OCI-M1 (cell line): ENCODE measurements at places on chromosomes 3 and 15.
A peak's percentile ranks its signal among the peaks of the same experiment; 100 is the strongest.

DNA sequence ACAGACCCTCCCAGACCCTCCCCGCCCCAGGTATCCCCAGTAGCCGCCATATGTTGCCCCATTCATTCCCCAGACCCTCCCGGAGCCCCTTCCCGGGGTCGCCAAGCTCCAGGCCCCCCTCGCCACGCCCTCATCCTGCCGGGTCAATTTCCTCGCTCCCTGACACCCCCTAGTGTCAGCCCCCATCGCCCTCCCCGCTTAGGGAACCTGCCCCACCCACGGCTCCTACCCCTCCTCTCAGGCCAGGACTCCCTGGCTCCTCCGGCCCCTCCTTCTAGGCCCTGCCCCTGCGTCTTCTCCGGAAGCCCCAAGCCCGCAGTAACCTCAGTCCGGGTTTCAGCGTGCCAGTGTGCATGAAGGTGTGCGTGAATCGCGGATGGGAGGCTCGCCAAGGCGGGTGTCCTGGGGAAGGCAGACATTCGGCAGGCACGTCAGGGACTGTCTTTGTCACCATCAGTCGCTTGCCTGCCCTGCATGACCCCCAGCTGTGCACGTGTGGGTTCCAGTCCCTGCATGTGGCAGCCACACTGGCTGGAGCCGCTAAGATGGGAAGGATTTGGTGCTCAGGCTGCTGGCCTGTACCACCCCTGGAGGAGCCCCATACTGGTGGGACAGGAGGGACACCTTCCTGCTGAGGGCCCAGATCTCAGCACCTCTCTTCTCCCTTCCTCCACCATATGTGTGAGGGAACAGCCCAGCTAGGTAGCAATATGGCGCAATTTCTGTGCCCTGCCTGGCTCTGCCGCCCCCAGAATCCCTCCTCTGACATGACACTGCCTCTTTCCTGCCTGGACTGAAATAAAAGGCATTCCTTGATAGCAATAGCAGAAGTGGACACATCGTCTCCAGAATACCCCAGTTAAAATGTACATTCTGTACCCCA, 693 bp downstream of the DISP2 start:
- no peak for DNase-seq

- no peak for DNase-seq
Measured at GRCh38 chr15:34132881-34133280, 31.0 kb downstream of the PGBD4 start.

DNA sequence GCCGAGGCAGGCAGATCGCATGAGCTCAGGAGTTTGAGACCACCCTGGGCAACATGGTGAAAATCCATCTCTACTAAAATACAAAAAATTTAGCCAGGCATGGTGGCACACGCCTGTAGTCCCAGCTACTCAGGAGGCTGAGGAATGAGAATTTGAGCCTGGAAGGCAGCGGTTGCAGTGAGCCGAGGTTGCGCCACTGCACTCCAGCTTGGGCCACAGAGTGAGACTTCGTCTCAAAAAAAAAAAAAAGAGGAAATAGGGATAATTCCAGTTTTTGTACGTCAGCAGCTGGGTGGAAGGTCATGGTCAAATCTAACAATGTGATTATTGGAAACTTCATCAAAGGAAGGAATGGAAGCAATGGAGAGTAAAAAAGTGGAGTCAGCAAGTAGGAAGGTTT, 3.1 kb downstream of the CMC1 start:
- DNase-seq: no peak

DNA sequence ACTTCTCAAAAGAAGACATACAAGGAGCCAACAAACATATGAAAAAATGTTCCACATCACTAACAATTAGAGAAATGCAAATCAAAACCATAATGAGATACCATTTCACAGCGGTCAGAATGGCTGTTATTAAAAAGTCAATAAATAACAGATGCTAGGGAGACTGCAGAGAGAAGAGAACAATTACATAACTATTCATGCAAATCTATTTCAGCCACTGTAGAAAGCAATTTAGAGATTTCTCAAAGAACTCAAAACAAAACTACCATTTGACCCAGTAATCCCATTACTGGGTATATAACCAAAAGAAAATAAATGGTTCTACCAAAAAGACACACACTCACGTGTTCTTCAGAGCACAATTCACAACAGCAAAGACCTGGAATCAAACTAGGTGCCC, 116.3 kb downstream of the VPS13C start:
- DNase-seq: no peak

DNA sequence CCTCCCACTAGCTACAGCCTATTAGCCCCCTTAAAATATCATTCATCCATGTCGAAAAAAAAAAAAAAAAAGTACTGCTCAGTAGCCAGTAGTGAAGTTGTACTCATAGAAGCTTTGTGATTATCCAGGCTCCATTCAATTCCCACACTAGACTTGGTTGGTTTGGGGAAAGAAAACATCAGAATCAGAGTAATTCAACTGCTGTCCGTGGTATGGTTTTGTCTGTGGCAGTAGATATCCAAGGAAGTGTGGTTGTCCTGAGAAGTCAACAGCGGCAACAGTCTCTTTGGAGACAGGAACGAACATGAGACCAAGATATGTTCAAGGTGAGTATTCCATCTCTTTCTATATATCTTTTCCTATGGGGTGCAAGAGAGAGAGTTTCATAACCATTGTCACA, 99.2 kb downstream of the GOLIM4 start:
- DNase-seq: no peak

DNA sequence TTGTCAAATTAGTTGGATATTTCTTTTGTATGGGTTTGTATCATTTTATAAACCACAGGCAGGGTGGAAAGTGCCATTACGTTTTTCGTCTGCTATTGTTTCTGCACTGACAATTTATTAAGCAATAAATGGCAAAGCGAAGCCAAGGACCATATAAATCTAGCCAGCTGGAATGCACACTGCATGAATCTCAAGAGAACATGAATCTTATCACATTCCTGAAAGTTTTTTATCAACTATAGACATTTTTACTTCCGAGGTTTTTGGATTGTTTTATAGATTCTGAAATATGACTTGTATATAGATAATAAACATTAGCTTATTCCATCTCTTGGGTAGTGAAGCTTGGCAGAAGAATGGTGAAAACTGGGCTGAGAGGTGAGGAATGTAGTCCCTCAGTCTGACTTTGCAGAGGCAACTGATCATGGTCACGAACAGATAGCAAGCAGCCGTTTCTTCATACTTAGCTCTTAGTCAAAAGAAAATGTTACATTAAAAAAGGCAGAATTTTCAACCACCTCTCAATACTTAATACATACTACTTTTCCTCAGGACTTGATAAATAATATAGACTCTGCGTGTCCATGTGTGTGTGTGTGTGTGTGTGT, 102.7 kb downstream of the OSBPL10 start:
- DNase-seq: no peak

DNA sequence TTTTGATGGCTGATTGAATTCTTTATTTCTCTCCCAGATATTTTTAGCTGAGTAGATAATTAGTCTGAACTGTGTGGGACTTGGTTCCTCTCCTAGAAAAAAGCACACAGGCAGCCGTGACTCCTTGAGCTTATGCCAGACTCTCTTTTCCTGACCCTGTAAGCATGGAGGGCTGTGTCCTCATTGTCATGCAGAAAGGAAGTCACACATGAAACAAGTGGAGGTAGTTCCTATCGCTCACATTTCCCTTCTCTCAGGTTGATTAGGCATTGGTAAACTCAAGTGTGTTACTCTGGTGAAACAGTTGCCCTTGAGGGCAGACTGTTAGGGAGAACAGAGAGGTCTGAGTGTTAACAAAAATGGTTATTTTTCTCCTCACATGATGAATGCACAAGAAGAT, 6.3 kb upstream of the RTP4 start:
- DNase-seq: no peak

- DNase-seq: no peak
Measured at GRCh38 chr3:162892921-162893793, 1396.5 kb downstream of the OTOL1 start.

GRCh38 chr3:13316603-13317002, 103.5 kb downstream of the NUP210 start:
- DNase-seq: no peak

DNA sequence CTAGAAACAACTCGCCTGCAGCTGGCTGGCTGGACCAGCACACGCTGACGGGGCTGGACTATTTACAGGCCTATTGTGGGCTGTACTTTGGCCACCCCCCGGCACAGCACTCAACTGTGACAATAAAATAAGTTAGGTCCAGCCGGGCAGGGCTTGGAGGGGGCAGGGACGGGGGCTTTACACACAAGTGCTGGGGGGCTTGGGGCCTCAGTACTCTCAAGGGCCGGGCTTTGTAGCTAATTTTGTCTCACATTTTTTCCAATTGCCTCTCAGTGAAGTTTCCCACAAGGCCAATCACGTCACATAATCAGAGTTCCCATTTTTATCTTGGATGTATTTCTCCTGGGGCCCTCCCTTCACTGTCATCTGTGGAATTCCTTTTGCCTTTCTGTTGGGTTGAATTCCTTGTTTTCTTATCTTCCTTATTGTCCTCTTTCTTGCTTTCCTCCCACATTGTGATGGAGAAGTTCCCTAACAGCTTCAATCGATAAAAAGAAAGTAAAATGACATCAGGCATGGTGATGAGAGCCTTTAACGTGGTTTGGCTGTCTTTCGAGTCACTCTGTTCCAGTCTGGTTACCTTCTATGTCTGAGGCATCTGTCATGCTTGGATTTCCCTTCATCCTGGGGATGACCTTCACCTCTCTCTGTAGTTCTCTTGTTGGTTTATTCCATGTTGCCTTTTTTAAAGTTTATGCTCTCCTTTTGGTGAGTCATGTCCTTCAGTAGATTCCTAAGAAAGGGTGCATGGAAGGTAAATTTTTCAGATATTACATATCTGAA, 44.1 kb upstream of the CMTM7 start:
- no peak for DNase-seq

- DNase-seq: no peak
Measured at GRCh38 chr3:41120460-41120859, 78.8 kb upstream of the CTNNB1 start.

GRCh38 chr3:171187706-171188290, 161.3 kb upstream of the SLC2A2 start:
- peak; percentile 44 for DNase-seq

DNA sequence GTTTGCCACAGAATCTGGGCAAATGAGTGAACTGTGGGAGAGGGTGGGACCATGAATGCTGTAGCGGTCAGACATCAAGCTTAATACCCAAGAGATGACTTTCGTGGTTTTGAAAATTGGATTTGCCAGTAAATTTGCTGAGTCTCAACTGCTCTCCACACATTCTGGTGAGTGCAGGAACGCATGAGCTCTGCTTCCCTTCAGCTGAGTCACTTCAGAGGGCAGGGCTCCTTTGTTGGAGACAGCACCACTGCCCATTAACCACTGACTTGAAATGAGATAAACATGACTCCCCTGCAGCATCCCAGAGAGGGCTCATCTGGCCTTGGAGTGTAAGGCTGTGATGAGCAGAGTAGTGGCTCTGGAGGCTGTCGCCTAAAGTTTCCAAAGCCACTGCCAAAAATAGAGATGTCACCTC, 22.6 kb downstream of the RARRES1 start:
- peak; percentile 18 for DNase-seq
